ENCODE measurements at places on chromosomes 6 and 20.

- no peak for DNase-seq
These were observed 172.0 kb downstream of the MYLK4 start for GRCh38 chr6:2578767-2579166.

DNA sequence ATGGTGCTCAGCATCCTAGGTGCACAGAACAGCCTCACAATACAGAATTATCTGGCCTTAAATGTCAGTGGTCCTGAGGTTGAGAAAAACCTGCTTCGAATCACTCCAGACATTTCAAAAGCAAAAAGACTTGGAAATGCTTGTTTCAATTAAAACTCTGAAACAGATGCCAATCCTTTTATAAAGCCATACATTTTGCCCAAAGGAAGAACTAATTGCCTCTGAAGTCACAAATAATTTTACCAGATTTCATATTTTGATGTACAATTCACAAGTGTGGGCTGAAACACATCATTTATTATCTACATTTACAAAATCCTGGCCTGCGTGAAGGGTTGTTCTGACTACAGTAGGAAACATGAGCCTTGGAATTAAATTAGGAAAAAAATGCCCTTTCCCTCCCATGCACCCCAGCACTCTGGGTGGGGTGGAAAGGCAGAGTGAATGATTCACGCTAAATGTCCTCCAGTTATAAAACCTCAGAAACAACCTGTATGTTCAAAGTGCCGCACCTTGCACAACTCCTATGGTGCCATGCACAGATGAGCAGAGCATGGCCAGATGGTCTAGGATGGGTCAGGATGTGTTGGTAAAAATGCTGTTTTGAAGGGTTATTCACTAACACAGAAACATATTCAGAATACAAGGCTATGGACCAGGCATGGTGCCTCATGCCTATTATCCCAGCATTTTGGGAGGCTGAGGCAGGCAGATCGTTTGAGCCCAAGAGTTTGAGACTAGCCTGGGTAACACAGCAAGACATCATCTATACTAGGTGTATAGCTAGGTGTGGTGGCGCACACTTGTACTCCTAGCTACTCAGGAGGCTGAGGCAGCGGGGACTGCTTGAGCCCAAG, 87.0 kb downstream of the ZMYND8 start:
- no peak for DNase-seq

GRCh38 chr20:48583801-48584200, 244.0 kb downstream of the PREX1 start:
- DNase-seq = no peak

DNA sequence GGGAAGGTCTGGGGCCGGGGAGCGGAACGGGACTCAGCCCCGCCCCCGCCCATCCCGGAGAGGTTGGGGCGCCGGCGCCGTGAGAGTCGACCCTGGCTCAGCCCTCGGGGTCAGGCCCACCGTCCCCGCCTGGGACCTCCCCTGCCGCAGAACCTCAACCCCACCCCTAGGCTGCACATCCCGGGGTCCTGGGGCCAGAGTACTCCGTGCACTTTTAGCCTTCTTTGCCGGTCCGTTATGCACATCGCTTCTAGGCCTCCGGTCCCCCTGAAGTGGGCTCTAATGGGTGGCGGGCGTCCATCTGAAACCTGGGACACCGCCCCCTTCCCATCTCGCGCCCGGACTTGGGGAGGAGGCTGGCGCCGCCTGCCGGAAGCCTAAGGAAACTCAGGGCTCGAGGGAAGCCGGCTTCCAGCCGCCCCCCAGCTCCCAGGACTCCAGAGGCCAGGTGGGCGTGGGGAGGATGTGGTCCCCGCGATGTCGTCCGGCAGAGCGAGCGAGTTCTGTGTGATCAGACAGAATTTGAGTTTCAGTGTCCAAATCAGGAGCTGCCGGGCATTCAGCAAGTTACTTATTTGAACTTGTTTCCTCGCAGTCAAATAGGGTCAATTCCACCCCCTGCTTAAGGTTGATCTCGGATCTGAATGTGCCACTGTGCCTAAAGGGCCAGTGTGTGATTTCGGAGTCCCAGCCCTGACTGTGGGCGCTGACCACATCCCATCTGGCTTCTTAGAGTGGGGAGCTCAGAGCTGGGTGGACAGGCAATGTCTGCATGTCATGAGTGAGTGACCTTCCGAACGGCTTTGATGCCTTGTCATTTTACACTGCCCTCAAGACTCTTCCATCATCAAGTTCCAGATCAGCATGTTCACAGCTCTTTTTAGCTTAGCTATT, 47.6 kb downstream of the CPXM1 start:
- peak; percentile 37 for DNase-seq

DNA sequence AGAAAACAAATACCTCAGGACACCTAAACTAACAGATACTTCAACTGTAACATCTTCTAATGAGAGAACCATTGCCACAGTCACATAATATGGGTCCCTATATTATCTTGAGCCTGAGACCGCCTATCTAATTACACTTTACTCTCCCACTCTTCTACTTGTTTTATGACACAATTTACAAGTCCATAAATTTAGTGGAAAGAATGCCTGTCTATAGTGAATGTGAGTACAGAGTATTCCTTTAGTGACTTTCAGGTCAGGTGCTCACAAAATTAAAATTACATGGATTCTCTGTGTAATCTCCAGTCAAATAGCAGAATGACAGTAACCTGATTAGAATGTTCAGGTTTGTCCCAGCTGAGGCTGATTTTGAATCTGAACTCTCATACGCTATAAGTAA, 624.1 kb downstream of the PKHD1 start:
- no peak for DNase-seq
